A172 (cell line): ENCODE measurements at places on chromosomes 5 and 9. TPM values are rescaled to one million over a fixed set of nuclear protein-coding genes. Genes with fewer than 3 reads are reported as not detected.

- DNase-seq = no peak
Measured at GRCh38 chr5:171654881-171655280, 130.7 kb upstream of the SMIM23 start.

GRCh38 chr5:30039379-30039778 lies 1154.1 kb upstream of the CDH6 start:
- DNase-seq = no peak

The CCDC171 gene
- 1.4 and 4.5 TPM in 2 replicates for total RNA-seq

DNA sequence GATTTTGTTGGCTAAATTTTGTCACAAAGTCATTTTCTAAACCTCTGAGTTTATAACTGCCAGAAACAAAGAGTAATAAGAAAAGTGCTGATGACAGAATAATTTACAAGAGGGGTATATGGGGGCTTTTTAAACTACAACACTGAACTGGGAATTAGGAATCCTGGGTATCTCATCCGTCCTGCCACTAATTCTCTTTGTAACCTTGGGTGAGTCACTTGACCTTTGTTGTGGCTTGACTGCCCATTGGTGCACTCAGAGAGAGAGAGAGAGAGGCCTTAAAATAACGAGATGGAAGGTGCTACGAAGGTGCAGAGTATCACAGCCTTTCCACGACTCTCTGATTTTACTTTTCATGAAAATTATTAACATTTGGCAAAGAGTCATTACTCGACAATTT lies 130.3 kb upstream of the CNTLN start:
- no peak for DNase-seq

The SMIM15 gene
- total RNA-seq = 80.4 and 115 TPM in 2 replicates
